Left kidney (tissue), 8 donors: ENCODE measurements at places on chromosomes 3 and 15. TPM values are rescaled to one million over a fixed set of nuclear protein-coding genes. Genes with fewer than 3 reads are reported as not detected.

The NR2E3 gene
- polyA plus RNA-seq: 1.0 TPM

The CDV3 gene
- polyA plus RNA-seq: 143 TPM

DNA sequence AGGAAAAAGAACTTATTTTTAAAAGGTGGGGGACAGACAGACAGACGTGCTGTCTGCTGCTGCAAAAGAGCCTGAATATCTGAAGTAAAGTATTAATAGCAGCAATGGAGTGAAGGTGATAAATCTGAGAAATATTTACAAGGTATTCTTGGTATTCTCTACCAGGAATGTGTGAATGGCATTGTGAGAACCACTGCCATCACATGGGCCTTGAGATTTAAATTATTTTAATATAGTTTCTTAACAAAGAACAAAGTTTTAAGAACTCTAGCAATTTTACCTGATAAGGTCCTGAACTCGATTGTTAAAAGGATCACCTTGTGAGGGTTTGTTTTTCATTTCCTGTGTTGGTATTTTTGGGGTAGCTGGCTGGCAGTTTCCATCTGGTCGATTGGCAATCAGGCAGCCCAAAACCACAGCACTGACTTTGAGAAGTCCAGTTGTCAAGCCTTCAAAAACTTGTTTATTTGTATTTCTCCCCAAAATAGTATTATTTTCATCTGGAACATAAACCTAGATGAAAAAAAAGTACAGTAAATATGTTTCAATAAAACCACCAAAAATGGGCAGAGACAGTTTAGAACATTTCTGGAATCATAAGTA, 97.3 kb downstream of the ISL2 start:
- no peak for DNase-seq

The ZSCAN29 gene
- 36.0 TPM for polyA plus RNA-seq
